Sigmoid colon (tissue), 7 donors: ENCODE measurements at places on chromosomes 2 and 18. TPM values are rescaled to one million over a fixed set of nuclear protein-coding genes. Genes with fewer than 3 reads are reported as not detected.

The KCNG2 gene
- not detected for total RNA-seq

The TTC31 gene
- total RNA-seq, result 23.4 TPM

The CABYR gene
- 1.2 TPM for total RNA-seq

The ZNF519 gene
- total RNA-seq, result 46.0 TPM

The GAL3ST2 gene
- total RNA-seq, result 0.33 TPM

The IL36RN gene
- not detected for total RNA-seq

The FBXO36 gene
- total RNA-seq, result 3.5 TPM

The RAB6D gene
- total RNA-seq, result not detected

DNA sequence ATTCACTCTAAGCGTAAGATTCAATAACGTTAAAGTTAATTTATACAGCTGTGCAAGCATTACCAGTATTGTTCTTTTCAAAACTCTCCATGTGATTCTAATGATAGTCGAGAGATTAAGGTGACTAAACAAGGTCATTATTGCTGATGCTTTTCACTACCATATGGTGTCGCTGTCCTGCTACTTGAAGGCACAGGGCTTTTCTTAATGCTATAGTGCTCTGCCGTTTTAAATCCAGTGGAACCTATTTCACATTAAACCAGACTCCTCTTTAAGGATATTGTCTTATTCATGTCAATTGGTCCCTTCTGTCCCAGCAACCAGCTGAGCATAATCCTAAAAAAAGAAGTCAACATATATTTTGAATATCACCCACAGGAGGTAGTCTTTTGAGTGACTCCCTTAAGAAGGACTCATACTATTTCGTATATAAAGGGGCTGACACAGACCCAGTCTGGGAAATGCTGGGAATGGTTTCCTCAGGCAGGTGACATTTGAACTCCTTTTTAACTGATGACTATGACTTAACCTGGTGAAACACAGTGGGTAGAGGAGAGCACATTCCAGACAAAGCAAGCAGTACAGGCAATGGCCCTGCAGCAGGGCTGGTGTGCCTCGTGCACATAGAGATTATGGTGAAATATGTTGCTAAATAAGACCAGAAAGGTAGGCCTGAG lies 53.9 kb upstream of the CYTIP start:
- DNase-seq, result no peak

GRCh38 chr2:237310515-237311114 lies 103.3 kb downstream of the COL6A3 start:
- no peak for DNase-seq

GRCh38 chr2:44952143-44952805 lies 10.8 kb downstream of the SIX3 start:
- DNase-seq, result no peak

GRCh38 chr2:233051241-233052149 lies 8.6 kb upstream of the INPP5D start:
- DNase-seq, result no peak

DNA sequence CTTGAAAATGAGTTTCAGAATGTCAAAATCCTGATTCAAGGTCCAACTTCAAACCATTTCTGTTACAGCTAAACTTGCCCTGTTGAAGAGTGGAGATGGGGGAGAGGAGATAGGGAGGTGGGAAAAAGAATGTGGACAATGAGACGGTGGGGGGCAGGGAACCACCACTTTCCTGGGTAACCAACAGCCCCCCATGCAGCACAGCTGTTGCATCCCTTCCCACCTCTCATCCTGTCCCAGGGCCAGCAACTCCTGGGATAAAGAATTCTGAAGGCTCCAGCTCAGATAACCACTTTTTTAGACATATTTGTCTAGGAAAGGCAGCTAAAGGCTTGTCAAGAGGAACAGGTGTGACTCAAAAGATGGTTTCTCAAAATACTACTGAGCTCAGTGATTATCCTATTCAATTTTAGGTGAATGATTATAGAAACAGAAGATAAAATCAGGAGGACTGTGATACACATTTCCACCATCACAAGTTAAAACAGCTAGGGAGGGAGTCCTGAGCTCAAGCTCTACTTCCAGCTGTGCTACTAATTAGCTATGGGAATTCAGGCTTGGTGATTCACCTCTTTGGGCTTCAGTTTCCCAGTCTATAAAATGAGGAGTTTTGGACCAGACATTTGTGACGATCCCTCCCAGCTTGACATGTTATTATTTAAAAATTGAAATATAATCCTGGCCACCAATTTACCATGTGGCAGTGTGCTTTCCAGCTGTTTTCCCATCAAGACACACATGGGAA lies 36.3 kb downstream of the HDHD2 start:
- DNase-seq, result no peak

DNA sequence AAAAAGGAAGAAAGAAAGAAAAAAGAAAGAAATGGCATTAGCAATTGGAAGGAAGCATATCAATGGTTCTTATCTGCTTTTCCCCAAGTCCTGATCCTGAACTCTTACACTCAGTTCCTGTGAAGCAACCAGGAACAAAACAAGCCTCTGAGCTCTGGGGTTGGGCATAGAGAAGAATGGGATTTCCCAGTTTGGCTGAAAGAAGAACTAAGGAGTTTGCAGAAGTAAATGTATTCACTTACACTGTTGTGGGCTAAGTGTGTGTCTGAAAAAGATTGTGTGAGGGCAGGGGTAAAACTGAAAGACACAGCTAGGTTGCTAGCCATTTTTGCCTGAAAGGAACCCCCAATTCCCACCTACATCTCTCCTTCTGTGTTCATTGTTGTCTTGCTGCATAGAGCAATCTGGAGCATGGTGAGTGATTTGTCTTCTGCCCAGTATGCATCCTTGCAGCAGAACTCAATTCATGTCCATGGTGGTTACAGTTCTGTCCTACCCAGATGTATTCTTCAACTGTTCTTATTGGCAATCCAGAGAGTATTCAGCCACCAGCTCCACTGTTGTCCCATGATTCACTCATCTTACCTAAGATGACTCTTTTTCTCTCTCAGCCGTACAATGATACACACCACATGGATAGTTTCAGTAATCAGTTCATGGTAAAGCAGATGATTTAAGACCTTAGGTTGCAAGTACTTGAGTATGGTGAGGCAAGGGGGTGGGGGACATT lies 348.7 kb downstream of the ARHGAP15 start:
- no peak for DNase-seq

DNA sequence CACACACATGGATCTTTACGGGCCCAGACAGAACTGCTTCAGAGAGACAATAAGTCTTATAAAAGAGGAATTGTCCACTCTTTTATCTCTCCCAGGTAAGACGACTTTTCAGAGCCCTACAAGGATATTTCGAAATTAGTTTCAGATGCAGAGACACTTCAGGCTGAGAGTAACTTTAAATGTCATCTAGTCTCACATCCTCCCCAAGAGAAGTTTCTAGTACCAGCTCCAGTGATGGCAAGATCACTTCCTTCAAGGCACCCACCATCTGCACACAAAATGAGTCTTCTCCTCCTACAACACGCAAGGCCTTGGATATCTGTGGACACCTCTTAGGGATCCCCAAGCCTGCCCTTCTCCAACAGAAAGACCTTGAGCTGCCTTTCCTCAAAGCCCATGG lies 39.0 kb upstream of the KLHL29 start:
- DNase-seq, result no peak

- no peak for DNase-seq
Measured at GRCh38 chr18:64419156-64419555, 270.3 kb upstream of the LINC00305 start.

- DNase-seq, result no peak
Measured at GRCh38 chr18:58996131-58996641, 131.5 kb downstream of the ZNF532 start.

DNA sequence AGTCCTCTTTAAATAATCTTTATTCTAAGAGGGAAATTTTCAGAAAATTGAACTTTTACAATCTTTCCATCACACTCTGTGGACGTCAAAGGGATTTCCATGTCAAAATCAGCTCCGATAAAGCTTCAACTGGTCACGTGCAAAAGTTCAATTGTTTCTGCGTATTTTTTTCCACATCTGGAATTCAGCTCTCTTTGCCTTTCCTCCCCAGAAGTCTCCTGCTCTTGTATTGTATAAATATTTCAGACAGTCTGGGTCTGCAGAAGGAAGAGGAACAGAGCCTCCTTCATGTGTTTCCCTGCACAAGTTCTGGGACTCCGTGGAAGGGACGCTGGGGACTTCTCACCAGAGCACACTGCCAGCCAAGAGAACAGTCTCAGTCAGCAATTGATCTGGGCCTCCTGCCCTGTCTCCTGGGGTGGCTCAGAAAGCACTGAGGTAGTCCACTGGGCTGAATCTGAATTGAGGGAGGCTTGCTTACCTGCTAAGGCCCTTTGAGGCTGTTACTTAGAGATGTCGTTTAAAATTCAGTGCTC lies 251.5 kb downstream of the TFCP2L1 start:
- no peak for DNase-seq

DNA sequence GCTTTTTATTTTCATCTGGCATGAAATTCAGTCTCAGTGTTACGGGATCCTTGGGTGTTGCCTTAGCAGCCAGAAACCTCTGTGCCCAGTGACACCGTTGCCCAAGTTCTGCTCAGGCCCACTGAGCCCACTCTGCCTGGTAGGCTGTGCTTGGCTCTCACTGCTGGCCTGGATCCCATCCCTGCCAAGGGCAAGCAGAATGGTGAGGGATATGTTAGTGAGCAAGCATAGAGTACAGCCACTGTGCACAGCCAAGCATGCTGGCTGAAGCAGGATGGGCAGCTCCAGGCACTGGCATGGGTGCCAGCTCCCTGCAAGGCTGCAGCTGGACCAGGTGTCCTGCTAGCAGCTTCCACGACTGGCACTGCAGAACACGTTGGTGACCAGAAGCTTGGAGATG lies 194.7 kb upstream of the TFPI start:
- DNase-seq, result no peak

DNA sequence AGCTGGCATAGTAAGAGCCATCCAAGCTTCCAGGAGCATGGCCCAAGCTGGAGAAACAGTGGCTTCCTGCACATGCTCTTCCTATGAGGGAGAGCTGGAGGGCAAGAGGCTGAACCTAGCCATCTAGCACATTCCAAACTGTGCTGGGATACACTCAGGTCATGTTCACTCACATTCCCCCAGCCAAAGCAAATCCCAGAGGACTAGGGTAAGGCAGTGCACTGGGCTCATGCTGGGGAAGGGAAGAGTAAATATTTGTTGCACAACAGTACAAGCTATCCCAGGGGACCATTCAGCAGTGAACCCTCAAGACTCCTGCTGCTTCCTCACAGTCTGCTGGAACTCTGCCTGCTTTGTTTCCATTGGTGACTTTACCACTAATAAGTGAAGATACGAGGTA lies 20.7 kb upstream of the GYPC start:
- DNase-seq, result no peak

GRCh38 chr2:215851082-215851481 lies 162.3 kb downstream of the MREG start:
- no peak for DNase-seq
